Left lobe of liver (tissue), 2 donors: ENCODE measurements at places on chromosomes 3 and 15.

GRCh38 chr15:34609102-34610057 lies 25.9 kb upstream of the GOLGA8B start:
- DNase-seq, result no peak

DNA sequence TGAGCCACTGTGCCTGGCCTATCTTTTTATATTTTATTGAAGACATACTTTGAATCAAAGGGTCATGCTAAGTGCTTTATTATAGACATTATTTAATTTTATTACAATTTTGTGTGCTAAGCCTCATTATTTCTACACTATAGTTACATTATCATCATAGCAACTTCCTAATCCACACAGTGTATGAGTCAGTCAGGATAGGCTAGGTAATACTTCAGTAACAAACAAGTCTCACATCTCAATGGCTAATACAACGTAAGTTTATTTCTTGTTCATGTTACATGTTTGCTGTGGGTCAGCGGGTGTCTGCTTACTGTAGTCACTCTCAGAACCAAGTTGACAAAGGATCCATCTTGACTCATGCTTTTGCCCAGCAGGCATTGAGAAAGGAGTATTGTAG lies 292.6 kb upstream of the TGFBR2 start:
- no peak for DNase-seq

DNA sequence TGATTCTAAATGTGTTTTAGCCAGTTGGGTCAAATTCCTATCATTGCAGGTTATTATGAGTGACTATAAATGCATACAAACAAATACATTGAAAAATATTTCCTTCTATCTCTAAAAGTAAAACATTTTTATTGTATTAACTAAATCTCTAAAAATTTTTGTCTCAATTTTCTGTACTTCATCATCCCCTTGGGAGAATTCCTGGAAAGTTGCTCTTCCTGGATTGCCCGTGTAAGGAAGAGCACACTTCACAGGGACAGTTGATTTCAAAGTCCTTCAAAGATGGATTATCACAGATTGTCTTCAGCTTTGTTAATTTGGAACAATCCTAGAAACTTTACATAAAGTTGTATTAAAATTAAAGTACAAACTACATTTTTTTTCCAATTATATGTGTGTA lies 595.6 kb downstream of the ROBO1 start:
- no peak for DNase-seq

DNA sequence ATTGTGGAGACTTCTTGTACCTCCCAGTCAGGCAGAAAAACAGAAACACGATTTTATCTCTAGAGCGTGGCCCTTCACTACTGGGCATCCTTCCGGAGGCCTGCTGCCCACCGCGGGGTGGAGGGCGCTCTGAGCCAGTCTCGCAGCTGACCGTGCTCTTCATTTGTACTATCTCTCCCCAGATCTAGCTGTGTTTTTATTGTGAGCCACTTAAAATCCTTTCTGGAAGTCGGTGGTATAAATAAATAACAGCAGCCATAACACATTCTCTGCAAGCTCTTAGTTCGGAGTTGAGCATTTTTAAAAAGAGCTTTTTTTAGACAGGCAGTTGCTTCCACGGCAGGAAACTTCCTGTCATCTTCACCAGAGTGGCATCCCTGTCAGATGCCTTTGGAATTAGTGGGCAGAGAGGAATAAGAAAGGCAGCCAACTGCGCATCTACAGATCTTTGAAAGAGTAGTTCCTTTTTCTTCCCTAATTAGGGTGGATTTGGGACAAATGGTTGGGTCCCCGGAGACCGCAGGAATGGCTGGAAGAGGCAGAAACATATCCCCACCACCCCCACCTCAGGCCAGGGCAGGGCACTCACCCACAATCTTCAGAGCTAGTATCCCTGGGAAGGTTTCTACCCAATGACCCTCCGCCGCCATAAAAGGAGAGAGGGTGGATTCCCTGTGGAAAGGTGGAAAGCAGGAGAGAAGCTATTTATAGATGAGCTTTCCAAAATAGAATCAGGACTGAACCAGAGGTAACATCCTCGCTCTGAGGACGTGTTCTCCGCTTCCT lies 91.1 kb downstream of the TOP2B start:
- DNase-seq, result no peak

GRCh38 chr3:174363256-174363655 lies 495.9 kb upstream of the NAALADL2 start:
- no peak for DNase-seq

GRCh38 chr3:109278141-109278540 lies 38.2 kb downstream of the DPPA2 start:
- no peak for DNase-seq

DNA sequence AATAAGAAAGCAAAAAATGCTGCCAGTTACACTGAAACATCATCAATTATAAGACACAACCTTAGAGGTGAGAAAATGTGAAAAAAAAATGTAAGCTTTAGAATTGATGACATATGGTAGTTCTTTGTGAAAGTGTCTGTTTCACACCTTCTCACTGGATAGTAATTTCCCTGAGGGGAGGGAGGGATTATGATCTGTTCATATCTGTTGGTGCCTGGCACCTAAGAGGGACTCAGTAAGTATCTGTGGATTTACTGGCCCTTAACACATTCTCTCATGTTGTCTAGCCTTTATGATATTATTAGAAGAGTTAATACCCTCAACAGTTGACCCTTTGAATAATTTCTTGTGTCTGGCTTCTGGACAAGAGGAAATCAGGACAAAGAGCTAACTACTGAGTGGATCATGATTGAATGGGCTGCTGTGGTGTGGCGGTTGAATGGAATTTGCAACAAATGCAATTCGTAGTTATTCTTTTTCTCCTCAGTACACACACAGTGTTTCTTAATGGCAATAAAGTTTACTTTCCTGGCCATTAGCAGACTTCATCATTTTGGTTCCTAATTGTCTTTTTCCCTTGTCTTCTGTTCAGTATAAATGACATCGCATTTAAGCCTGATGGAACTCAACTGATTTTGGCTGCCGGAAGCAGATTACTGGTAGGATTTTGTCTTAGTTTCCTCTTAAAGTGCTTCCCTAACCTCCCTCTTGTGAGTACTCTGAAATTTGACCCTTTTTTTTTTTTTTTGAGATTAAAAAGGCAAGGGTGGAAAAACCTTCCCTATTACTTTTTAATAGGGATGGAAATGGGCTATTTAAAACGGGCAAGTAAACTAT lies 9.5 kb downstream of the IFT122 start:
- DNase-seq, result no peak
